CD4-positive, alpha-beta memory T cell (primary cell): ENCODE measurements at places on chromosomes 5 and 9. TPM values are rescaled to one million over a fixed set of nuclear protein-coding genes. Genes with fewer than 3 reads are reported as not detected.

DNA sequence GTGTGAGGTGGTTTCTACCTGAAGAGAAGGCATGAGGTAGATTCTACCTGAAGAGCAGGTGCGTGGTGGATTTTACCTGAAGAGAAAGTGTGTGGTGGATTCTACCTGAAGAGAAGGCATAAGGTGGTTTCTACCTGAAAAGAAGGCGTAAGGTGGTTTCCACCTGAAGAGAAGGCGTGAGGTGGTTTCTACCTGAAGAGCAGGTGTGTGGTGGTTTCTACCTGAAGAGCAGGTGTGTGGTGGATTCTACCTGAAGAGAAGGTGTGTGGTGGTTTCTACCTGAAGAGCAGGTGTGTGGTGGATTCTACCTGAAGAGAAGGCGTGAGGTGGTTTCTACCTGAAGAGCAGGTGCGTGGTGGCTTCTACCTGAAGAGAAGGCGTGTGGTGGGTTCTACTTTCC lies 192.8 kb downstream of the MED10 start:
- no peak for DNase-seq
- no peaks in the 10 kb centered on the region for H3K36me3 ChIP-seq
- no peak overlapping the region for H3K27ac ChIP-seq
- H3K4me3 ChIP-seq = no peak overlapping the region
- H3K27me3 ChIP-seq = no peaks in the 10 kb centered on the region

GRCh38 chr9:135379540-135380267 lies 99.9 kb upstream of the PPP1R26 start:
- no peaks in the 10 kb centered on the region for H3K27me3 ChIP-seq
- H3K27ac ChIP-seq = no peak overlapping the region
- no peak for DNase-seq
- H3K4me1 ChIP-seq = no peaks in the 10 kb centered on the region
- no peaks in the 10 kb centered on the region for H3K36me3 ChIP-seq

DNA sequence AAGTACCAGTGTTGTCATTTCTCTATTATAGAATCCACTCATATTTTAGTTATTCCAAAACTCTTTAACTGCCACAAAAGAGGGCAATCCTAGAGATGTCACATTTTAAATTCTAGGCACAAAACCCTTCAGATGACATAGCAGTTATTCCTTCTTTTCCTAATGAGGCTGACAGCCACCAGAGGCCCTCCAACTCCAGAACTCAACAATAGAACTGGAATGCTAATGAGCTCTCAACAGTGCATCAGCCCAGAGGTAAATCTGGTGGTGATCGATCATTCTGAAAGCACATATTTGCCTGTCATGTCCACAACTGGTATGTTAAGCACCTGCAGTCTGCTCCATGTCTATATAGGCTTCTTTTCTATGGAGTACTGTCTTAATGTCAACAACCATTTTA lies 40.2 kb upstream of the RAB3C start:
- no peak overlapping the region for H3K27ac ChIP-seq
- no peak for DNase-seq
- no peak overlapping the region for H3K4me3 ChIP-seq
- no peaks in the 10 kb centered on the region for H3K27me3 ChIP-seq
- no peaks in the 10 kb centered on the region for H3K4me1 ChIP-seq

DNA sequence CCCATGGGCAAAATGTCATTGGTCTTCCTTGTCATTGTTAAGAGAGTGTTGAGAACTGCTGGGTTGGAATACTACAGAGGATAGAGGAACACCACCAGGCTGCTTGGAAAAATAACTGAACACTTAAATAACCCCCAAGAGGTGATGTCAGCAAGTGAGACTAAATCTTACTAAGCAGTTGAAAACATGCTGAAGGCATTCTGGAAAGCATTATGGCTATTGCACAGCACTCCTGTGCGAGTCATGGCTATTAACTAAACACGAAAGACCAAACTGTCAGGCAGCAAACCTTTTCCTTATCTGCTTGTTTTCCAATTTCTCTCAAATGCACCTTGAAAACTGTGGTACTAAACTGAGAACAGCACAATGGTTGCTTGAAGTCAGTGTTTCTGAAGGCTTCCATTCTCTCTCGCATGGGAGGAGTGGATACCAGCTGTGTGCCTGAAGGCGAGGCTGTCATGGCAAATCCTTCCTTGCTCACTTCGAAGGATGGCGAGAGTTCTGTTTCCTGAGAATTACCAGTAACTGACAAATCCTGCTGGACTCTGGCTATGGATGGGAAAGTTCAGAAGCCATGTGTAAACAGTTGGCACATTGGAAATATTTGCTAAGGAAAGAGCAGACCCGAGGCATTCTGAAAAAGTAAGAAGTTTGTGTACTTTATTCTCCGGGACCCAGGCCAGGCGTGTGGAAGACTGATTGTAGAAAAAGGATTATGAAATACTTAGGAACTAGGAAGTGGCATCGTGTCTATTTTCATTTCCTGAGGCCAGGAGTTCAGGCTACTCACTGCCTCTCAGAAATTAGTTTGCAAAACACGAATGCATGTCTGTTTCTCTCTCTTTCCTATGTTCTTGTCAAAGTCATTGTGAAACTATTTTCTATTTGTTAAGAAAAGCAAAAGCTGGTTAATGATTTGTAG lies 182.1 kb downstream of the DMRT2 start:
- no peak for DNase-seq
- no peak overlapping the region for H3K27ac ChIP-seq
- H3K27me3 ChIP-seq = no peaks in the 10 kb centered on the region
- H3K4me1 ChIP-seq = no peaks in the 10 kb centered on the region

Gene LIX1
- not detected for total RNA-seq

DNA sequence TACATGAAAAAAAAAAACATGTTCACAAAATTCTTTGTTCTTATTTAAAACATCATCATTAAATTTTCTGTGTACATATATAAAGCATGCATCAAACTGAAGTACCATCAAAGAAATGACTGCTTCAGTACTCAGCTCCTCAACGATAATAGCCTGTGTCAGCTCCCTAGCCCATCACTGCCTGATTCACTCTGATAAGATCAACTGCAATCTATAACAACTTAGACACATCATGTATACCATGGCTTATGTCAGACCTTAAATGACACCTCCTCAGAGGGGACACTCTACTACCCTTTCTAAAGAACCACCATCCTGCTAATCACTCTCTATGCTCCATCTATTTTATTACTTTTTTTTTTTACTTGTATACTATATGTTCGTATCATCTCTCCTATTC lies 200.5 kb upstream of the TLE4 start:
- H3K27ac ChIP-seq = no peak overlapping the region
- H3K36me3 ChIP-seq = no peaks in the 10 kb centered on the region
- H3K4me3 ChIP-seq = no peak overlapping the region
- DNase-seq = no peak
- H3K4me1 ChIP-seq = no peaks in the 10 kb centered on the region
- no peaks in the 10 kb centered on the region for H3K27me3 ChIP-seq

GRCh38 chr9:98129451-98129881 lies 10.4 kb upstream of the TRIM14 start:
- no peak for DNase-seq
- H3K27ac ChIP-seq = no peak overlapping the region
- no peak overlapping the region for H3K4me3 ChIP-seq
- H3K27me3 ChIP-seq = no peaks in the 10 kb centered on the region

DNA sequence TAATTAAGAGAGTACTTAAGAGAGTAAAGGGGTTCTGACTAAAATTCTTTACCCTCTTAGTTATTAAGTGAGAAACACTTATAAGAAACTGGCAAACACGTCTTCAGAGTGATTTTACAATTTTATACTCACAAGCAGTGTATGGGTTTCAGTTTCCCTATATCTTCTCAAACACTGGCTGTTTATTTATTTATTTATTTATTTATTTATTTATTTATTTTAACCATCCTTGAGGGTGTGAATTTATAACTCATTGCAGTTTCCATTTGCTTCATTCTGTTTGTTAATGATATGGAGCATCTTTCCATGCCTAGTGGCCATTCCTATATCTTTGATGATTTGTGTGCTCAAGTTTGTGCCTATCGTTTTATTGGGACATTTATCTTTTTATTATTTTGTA lies 68.0 kb upstream of the SGCD start:
- DNase-seq = no peak
- no peak overlapping the region for H3K4me3 ChIP-seq
- H3K36me3 ChIP-seq = no peaks in the 10 kb centered on the region
- H3K27ac ChIP-seq = no peak overlapping the region
- no peaks in the 10 kb centered on the region for H3K27me3 ChIP-seq
